ENCODE measurements at places on chromosomes 4 and X. TPM values are rescaled to one million over a fixed set of nuclear protein-coding genes. Genes with fewer than 3 reads are reported as not detected.

NR3C2 gene
- total RNA-seq: 31.4 TPM

DNA sequence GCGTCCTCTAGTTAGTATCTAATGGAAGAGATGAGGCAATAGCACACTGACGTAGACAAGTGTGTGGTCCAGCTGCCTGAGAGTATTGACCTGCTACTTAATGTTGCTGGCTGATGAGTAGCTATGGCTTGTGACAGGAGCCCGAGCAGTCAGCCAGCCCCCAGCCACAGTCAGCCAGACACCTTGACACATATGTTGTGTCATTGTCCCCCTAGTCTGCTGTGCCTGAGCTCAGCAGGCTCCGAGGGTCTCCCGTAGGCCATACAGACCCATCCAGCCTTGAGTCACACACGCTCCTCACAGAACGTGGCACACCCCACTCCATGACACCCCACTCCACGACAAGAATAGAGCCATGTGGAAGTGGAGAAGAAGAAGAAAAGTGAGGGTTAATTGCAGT is 362.1 kb downstream of the UNC5C start:
- no peaks in the 10 kb centered on the region for H3K36me3 ChIP-seq
- H3K4me3 ChIP-seq: no peak overlapping the region
- DNase-seq: no peak

DNA sequence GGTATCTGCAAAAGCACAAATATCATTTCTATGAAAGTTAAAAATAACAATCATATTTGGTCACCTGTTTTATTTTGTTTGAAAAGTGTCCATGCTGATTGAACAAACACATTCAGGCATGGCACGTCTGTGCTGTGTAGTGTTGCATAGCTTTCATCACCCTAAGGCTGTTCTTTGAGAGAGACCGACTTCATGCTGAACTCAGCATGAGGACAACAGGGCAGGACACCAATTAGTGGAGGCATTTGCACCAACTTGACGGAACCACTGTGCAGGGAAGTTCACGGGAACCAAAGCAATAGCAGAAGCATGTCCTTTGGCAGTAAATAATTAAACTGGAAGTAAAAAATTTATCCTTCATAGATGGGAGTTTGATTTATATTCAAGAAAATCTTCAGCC is 158.4 kb upstream of the SLC7A11 start:
- H3K27ac ChIP-seq: no peak overlapping the region
- no peak overlapping the region for H3K4me3 ChIP-seq
- no peaks in the 10 kb centered on the region for H3K36me3 ChIP-seq
- DNase-seq: no peak
- H3K27me3 ChIP-seq: no peaks in the 10 kb centered on the region
- H3K4me1 ChIP-seq: no peaks in the 10 kb centered on the region

DNA sequence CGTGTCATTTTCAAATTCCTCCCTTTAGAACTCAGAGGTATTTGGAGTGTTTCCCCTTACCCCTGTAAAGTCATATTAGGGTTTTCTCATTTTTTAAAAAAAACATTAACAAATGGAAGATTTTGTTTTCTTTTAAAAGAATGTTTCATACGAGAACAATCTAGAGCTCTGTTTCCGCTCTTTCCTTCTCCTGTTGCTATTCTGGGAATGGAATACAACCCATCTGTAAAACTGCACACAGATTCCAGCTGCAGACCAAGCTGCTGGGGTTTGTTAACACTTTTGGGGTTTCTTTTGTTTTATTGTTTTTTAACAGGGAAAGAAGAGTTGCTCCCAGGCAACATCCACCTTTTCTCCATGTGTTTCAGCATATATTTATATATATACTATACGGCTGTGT is 61.3 kb downstream of the HCCS start:
- no peak for DNase-seq
- H3K36me3 ChIP-seq: peaks cover under 1% of the 10 kb centered on the region
- H3K27ac ChIP-seq: no peak overlapping the region
- no peak overlapping the region for H3K4me3 ChIP-seq
- no peaks in the 10 kb centered on the region for H3K4me1 ChIP-seq
- no peaks in the 10 kb centered on the region for H3K27me3 ChIP-seq

Measured in lower lobe of right lung (tissue), 2 donors.